ENCODE measurements at places on chromosomes 12 and 14.

DNA sequence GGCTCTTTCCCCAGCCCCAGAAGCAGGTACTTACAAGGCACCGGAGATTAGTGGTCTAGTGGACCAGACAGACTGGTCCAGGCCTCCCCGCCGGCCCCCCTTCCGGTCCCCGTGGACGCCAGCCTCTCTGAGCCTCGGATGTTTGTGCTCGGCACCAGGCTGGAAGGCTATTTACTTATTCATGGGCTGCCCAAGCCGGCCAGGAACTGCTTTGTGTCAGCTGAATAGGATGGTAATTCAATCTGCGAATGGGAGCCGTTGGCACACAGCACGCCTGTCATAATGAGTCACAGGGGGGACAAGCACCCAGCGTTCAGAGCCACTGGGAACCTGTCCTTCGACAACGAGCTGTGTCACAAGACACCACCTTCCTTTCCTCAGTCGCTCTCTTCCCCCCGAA, 82.3 kb downstream of the RIMBP2 start:
- no peak for DNase-seq

DNA sequence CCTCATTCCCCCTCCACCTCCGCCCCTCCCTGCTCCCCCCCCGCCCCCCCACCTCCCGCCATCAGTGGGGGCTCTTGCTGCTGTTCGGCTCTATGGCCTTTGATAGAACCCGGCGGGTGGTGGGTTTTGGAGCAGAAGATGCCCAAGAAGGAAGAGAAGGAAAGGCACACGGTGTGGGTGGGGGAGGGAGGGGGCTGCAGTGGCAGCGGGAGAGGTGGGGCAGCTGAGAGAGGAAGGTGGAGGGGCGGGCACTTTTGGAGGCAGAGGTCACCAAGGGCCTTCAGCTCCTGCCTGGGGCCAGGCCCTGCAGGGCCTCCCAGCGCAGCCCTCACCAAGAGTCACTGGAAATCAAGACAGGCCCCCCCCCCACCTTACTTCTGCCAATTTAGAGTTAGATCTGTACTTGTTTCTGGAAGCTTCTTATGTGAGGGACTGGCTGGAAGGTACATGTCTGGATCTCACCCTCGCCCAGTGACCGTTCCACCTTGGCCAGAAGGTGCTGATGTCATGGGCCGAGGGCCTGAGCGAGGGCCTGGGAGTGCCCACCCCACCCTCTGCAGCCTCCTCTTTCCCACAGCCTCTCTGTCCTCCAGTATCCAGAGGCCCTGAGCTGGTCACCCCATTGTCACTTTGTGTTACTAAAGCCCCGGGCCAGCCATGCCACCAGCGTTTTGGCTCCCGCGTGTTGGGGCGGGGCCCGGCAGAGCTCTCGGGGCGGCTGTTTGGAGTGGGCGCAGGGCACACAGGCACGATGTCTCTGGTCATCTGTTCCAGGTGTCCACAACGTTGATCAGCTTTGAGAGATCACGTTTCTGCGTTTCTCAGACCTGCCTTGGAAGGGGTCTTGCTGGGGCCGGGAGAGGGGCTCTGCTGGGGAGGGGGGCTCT, 153.9 kb downstream of the KIF26A start:
- DNase-seq: no peak

- no peak for DNase-seq
Observed at GRCh38 chr12:27472604-27473003, 26.1 kb downstream of the SMCO2 start.

DNA sequence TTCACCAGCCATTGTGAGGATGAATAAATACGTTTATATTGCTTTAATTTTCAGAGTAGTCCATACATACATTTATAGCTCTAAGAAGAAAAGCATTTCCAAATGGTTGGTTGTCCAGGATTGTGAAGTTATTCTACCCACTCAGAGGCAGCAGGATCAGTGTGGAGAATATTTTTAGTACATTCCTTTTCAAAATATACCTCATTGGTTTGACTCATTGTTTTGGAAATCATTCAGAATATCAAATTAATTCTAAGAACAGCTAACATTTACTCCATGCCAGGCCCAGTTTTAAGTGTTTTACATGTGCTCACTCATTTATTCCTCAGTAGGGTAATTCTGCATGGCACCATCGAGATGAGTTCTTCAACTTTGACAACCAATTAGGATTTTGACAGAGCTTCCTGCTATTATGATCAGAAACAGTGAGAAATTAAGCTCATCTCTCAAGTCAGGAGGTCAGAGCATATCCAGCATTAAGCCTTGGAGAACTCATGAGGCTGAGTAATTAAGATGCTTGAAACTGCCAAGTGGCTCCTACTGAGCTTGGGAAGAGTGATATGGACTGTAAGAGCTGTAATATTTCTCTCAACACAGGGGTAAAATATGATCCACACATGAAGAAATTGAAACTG, 153.3 kb upstream of the CLEC14A start:
- no peak for DNase-seq

DNA sequence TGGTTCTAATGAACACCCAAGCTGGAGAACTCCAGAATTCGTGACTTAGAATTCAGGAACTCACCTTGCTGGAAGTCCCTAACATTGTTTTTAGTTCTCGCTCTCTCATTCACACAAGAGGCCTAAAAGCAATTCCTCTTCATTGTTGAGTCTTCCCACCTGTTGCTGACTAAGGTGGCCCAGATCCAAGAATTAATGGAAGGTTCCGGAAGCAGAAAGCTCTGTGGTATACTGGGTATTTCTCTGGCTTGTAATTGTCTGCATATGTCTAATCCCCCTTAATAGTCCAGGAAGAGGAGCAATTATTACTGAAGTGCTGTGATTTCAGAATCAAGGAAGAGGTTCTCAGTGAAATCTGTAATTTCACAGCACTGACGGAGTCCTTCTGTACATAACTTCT, 31.4 kb downstream of the TMEM233 start:
- no peak for DNase-seq
